NCI-H2081 (cell line): ENCODE measurements at places on chromosomes 3 and 15.
A peak's percentile ranks its signal among the peaks of the same experiment; 100 is the strongest.

GRCh38 chr3:126704494-126705214, 614 bp downstream of the CHCHD6 start:
- peak; percentile 51 for DNase-seq

DNA sequence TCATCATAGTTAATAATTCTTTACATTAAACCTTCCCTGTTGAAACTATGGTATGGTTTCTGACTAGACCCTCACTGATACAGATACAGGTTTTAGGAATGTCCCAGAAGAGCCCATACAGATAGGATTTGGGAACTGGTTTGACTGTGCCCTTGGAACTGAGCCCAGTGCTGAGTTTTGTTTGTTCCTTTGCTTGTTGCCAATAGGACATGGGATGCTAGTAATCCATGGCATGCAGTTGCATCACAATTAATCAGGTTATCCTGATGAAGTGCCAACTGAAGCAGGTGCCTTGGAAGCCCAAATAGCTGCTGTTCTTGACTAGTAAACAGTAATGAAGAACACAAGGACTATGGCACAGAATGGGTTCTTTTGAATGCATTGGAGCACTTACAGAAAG, 230.6 kb downstream of the NEK10 start:
- no peak for DNase-seq

DNA sequence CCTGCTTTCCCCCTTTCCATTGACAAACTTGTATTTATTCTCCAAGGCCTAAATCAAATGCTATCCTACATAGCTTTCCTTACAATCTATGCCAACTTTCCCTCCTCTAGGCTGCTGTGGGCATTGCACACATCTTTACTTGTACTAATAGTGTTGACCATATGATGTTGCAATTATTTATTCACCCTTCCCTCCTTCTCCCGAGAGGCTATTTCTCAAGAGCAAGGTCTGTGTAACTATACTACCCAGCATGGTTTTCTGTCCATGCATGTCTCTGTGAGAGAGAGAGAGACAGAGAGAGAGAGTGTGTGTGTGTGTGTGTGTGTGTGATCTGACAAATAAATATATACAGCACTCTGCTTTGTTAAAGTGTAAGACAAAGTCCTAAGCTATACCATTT, 63.8 kb downstream of the GTPBP8 start:
- no peak for DNase-seq

DNA sequence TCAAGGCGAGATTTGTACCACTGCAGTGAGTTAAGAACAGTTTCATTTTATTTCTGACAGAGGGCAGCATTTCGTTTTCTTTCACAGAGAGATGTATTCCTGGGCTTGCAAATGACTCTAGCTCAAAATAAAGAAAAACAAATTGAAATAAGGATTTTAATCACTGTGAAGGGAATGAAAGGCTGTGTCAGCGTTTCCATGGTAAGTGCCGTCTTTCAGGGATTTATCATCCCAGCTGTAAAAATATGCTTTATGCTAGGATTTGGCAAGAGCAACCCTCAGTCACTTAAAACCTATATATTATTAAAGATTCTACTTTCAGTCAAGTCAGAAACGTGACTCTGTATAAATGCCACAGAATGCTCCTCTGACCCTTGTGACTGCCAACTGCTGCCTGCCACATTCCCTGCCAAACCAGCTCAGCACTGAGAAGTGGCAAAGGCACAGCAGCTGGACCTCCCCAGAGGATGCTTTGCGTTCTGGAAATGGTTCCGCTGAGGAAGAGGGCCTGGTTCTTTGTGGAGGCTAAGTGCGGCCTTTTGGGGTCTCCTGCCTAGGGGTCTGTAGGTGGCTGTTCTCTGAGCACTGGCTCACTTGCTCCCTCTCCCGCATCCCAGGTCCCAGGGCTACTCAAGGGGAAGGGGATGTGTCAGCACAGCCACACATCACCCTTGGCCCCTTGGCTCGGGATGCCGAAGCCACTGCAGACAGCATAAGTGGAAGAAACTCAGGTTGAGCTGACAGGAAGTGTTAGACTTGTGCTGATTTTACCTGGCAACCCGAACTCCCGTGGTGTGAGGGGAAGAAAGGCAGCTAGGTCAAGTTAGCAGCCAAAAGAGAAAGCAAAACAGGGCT, 56.6 kb upstream of the POMGNT2 start:
- peak; percentile 2 for DNase-seq

- DNase-seq, result no peak
Measured at GRCh38 chr3:148150141-148150540, 547.6 kb upstream of the AGTR1 start.
